ENCODE measurements at places on chromosomes 4 and X.

DNA sequence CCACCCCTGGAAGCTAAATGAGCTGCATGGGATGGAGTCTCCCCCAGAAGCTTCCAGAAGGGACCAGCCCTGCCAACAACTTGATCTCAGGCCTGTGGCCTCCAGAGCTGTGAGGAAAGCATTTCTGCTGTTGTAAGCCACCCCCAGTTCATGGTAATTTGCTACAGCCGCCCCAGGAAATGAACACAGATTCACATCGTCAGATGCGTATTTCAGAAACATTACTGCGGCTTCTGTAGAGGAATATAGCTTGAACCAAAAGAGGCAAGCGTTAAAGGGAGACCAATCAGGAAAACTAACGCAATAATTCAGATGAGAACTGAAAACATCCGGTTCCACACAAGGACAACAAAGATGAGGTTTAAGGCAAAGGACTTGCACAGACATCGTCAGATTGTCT, 128.4 kb upstream of the TBL1X start:
- DNase-seq = no peak

GRCh38 chr4:121824171-121824527, 466 bp upstream of the CCNA2 start:
- no peak for DNase-seq

- DNase-seq = no peak
These were observed 190.0 kb upstream of the EMCN start for GRCh38 chr4:100707786-100708185.

DNA sequence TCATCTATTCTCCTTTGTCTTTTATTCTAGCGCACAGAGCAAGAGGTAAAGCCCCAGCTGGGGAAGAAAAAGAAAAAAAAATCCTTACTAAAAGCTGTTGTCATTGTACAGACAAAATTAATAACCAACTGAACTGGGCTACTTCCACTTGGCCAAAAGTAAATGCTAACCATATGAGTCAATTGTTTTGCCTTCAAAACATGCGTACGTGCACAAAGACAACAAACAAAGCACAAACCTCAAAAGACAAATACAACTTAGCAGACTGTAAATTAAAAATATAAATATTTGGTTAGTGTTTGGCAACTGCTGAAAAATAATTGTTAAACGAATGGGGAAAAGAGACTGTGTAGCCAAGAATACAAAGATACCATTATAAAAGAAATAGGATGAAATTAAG, 5.9 kb downstream of the EDA2R start:
- DNase-seq = no peak

DNA sequence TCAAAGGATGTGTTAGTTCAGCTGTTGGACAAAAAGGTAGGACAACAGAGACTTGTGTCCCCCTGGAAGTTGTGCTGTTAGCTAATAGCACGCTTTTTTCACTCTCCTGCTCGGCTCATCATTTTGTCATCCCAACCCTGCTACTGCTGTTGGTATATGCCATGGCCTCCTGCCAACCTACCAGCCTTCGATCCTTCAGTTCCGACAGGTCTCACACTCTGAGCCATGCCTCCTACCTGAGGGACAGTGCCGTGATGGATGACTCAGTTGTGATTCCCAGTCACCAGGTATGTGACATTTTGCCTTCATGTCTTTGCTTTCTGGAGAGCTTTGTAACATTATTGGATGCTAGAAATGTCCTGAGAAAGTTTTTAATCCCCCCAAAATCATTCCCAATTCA, 268.1 kb downstream of the ANK2 start:
- no peak for DNase-seq

DNA sequence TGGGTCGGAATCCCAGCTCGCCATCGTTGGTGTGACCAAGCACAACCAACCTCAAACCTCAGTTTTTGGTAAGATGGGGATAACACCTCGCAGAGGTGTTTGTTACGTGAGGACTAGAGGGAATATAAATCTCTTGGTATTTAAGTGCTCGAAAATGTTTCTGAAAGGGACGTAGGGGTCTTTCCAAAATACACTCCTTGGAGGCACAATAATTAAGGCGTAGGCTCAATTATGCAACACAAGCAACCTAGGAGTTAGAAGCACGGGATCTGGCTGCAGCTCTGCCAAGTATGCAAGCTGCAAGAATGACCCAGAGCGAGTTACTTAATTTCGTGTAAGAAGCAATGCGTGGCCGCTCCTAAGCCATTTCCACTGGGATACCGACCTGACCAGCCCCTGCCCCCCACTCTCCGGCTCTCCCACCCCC, 552 bp downstream of the ADH5 start:
- no peak for DNase-seq

Measured in activated gamma-delta T cell treated with anti-CD3 and anti-CD28 coated beads, Interleukin-2, amount 50 U/mL, for 16 hours (primary cell).